ENCODE measurements at places on chromosomes 16 and 17.

DNA sequence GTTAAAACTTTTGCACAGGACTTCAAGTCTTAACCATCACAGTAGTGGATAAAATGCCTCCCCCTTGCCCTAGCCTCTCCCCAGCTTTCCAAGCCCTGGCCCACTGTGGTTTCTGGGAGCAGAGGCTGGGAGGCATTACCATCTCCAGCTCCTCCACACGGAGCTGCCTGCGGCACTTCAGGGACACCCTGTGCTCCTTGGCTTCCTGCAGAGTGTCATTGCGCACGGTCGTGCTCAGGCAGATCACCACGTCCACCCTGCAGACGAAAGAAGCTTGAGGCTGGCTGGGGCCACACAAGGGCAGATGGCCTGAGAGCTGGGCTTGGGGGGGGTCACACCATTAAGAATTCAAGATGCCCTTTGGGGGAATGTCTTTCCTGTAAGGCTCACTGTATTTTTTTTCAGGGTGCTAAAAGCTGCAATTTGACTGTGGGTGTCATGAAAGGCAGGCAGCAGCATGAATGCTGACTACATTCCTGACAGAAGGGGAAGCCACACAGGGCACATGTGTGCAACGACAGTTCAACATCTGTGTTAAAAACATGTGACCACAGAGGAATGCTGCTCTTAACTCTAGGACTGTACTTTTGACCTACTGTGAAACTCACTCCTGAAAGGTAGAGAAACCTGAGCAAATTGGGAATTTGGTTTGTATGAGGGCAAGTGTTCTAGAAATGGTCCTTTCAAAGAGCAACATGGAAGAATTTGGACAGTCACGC is 47.7 kb upstream of the CLEC18B start:
- no peak for DNase-seq

DNA sequence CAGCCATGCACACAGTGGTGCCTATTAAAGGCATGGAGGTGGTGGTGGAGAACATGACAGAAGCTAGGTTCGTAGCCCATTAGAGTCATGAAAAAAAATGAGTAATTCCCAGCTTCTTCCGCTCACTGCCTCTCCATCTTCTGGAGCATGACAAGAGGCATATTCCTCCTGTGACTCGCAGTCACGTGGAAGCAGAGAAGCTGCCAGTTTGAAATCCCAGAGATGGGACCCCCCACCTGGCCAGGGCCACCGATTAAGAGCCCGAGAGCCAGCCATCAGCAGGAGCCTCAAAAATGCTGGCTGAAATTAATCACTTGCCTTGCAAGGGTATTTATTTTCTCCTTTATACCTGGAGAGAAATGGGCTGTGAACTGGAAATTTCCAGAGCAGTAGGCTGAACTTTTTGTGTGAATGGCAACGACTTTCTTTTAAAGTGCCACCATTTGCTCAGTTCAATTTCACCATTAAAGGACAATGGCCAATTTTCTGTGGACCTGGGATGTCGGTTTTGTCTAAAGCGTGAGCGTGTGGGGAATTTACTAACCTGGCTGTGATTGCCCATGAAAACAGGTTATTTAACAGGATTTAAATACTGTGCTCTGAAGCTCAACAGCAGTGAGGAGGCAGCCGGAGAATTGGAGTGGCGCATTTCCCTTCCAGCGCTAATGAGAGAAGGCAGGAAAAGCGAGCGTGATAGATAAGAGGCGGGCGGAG is 189.7 kb upstream of the SDK2 start:
- no peak for DNase-seq

DNA sequence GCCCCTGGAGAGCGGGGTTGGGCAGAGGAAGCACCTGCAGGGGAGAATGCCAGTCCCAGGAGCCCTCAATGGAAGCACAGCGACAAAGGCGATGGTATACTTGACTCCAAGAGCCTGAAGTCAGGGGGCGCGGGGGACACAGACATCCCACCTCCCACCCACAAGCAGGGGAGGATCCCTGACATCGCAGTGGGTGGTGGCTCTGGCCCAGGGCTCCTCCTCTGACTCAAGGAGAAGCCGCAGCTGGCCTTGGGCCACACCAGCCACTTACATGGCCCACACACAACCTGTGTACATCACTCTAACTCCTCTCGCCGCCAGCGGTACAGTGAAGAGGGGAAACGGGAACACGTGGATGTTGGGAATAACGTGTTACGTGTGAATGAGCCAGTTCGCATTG is 44.3 kb downstream of the FZD2 start:
- DNase-seq = no peak

DNA sequence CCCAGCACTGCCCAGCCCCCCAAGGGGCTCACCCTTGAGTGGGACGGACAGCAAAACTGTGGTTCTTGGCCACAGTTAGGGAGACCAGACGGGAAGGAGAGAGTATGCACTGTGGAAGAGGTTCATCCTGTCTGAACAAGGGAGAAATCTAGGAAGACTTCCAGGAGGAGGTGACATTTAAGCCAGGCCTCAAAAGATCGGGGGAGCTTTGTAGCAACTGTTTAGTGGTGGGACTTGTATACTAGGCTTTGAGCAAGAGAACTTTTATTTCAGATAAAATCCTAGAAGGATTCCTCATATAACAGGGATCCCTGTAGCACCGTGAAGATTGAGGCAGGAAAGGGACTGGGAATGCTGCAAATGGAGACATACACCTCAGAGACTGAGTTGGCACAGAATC is 30.8 kb downstream of the SREBF1 start:
- DNase-seq = no peak

DNA sequence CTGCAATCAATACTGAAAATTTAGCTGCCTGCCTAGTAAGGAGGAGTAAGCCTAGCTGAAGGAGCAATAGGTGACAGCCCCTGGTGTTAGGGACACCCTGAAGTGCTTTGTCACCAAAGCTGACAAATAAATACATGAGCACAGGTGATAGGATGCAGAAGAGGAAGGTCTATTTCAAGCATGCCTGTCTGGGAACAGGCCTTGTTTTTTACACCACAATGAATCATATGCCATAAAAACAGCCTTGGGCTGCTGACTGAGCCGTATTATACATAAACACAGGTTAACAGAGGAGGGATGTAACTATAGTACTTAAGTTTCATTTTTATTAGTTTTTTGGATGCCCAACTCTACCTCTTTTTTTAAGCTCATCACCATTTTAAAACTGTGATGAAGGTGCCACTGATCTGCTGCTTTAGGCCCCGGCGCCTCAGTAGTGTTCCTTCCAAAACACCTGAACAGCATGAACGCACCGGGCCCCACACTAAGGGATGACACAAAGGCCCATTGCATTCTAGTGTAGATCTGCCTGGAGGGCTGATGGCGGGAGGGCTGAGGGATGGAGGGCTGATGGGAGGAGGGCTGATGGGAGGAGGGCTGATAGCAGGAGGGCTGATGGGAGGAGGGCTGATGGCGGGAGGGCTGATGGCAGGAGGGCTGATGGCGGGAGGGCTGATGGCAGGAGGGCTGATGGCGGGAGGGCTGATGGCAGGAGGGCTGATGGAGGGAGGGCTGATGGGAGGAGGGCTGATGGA is 150.3 kb downstream of the AATF start:
- DNase-seq = no peak

DNA sequence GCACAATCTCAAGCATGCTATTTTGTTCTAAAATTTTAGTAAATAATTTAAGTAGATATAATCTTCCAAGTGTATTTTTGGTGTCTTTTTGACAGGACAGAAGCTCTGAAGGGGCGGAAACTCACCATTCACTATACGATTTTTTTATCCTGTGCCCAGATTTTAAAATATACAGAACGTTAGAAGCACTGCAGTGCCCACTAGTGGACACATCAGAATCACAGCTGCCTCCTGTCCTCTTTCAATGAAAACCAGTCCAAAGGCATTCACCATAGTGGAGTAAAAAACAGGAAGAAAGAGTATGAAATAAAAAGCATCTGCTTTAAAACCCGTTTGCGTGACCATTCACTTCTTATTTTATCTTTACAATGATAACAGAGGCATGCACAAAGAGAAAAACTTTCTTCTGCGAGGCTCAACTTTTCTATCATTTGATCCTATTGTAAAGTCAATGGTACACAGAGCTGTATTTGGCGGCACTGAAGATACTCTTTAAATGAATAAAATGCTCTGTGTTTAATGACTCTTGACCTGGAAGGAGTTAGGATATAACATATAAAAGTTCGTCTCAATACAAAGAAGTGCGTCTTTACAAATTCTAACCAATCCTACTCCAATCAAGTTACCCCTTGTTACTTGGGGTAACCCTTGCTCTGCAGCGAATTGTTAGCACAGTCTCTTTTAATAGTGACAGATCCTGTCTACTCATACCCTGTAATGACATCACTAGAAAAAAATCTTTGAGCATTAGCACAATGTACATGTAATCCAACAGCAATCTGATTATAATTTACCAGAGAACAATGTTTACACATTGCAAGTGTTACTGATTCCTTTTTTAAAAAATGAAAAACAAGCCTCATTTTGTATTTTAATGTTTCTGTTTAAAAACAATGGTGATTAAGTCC is 339.8 kb upstream of the PSMD7 start:
- peak; percentile 2 for DNase-seq

- no peak for DNase-seq
These were observed 223.8 kb downstream of the SOX9 start for GRCh38 chr17:72344613-72345012.

GRCh38 chr16:25716186-25716585 is 24.4 kb downstream of the HS3ST4 start:
- no peak for DNase-seq

- no peak for DNase-seq
These were observed 41.4 kb upstream of the KDM6B start for GRCh38 chr17:7792611-7793010.

DNA sequence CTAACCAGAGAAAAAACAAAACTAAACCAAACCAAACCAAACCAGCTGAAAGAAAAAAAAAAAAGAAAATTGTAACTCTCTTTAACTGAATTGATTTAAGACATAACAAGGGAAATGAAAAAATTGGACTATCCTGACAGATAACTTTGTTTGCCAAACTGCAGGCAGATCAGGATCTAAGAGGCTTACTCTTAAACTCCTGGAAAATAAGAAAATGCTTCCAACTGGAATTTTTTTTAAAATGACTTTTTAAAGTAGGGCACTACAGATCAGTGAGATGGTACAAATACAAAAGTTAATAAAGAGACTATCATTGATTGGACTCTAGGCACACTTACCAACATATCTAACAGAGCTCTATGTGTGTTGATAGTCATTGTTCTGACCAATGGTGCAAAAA is 125.5 kb upstream of the KCNJ16 start:
- DNase-seq = no peak

GRCh38 chr17:72812823-72813222 is 279.7 kb downstream of the SLC39A11 start:
- no peak for DNase-seq

DNA sequence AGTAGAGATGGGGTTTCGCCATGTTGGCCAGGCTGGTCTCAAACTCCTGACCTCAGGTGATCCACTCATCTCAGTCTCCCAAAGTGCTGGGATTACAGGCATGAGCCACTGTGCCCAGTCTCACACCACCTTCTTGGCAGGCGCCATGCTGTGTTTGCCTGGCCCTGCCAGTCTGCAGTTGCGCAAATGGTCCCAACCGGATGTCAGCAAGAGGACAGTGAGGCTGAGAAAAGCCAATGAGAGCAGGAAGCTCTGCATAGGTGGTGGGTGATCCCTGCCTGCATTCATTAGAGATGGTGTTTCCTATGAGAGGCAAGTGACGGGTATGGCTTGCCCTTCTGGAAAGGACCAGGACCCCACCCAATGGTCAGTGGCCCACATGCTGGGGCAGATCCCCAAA is 59.3 kb downstream of the PECAM1 start:
- no peak for DNase-seq

- DNase-seq = no peak
These were observed 7.6 kb downstream of the CDH16 start for GRCh38 chr16:66911112-66911511.

DNA sequence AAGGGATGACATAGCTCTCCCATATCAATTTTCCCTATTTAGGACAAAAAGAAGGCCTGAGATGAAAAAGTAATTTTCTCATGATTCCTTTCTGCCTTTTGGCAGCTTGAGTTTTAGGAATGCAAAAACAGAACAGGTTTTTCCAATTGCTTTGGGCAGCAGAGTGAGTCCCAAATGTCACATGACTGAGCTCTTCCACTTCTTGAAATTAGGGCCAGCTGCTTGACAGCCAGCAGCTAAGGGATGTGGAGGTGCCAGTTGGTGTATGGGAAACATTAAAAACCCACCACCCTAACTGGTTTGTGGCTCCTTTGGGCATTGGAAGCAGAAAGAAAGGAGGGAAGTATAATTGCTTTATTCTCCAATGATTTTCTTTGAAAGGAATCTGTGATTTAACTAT is 133.8 kb upstream of the FAM20A start:
- DNase-seq = no peak
